ENCODE measurements at places on chromosomes 16 and 17.

DNA sequence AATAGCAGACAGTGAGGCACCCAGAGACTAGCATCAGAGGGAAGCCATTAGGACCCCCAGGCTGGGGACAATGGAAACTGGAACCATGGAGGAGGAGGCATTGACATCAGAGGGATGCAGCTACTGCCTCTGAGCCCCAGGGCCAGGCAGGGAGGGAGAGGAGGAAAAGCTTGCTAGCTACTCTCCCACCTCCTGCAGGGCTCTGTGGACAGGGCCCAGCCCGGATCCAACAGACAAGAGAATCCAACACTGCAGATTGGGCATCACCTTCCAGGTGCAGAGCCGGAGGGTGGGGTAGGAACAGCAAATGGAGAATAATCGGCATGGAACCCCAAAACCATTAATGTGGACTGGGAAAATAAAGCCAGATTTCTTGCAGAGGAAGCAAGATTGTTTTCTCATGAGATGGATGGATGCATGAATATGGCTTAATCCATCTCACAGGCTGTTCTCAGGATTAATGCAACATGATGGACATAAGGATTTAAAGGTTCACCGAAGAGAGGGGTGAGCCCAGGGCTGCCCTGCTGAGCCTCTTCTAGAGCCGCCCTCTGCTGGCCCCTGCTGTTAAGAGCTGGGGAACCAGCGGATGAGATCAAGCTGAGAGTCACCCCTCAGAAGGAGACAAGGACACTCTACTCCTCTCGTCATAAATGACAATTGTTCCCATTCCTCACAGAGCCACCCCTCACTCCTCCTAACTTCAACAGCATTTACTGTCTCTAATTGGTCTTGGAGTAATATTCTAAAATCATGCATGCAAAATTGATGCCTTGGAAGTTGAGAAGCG is 48.8 kb downstream of the DNAH3 start:
- peak; percentile 53 for DNase-seq

GRCh38 chr16:51010817-51011216 is 140.3 kb downstream of the SALL1 start:
- DNase-seq: no peak

DNA sequence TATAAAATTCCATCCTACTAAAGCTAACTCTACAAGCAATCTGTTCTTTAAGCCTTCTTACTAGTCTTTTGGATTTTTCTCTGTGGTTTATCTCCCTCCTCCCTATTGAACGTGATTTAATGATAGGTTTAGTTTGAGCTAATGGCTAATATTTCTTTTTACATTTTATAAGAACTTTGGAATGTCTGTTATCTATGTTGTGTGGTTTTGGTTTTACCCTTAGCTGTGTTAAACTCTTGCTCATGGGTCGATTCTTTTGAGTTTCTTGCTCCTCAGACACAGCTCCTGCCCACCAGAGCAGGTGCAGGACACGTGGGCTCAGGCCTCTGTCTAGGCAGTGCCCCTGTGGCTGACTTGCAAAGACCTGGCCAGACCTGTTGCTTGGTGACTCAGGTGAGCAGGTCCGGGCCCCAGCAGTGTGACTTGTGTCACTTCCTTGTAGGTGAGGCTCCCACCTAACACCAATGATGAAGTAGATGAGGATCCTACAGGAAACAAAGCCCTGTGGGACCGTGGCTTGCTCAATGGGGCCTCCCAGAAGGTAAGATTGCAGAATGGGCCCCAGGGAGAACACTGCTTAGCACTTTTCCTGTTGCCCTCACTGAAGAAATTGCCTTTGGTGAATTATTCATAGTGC is 45.1 kb downstream of the SF3B3 start:
- DNase-seq: no peak

DNA sequence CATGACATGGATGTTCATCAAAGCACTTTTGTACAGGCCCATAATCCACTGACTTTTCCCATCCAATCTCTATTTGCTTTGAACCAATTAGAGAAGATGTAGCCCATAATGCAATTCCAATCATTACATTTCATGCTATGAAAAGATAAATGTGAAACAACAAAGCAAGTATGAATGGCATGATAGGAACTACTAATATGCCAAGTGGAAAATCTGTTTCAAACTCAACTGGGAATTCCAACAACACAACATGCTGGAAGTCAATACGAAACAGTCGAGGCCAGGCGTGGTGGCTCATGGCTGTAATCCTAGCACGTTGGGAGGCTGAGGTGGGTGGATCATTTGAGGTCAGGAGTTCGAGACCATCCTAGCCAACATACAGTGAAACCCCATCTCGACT is 39.6 kb upstream of the TMEM97 start:
- DNase-seq: no peak

GRCh38 chr17:15012351-15012980 is 252.7 kb downstream of the PMP22 start:
- no peak for DNase-seq
